ENCODE measurements at places on chromosomes 5 and 9.

DNA sequence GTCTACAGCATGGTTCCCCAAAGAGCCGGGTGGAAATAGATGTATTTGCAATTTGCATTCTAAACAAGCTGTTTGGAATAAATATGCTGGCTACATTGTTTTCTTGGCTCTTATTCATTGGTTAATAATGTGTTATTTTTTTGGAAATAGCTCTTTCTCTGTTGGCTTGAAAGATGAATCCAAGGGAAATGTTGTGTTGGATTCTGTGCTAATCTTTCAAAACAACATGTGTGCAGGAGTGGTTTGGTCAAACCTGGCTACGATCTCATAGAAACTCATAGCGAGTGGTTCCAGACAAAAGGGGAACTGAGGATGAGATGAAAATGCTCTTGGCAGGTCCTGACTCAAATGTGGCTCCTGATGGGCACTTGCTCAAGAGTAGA, 63.7 kb upstream of the CXCL14 start:
- no peak for DNase-seq

- DNase-seq: no peak
Measured at GRCh38 chr5:107135391-107135790, 535.3 kb downstream of the EFNA5 start.

DNA sequence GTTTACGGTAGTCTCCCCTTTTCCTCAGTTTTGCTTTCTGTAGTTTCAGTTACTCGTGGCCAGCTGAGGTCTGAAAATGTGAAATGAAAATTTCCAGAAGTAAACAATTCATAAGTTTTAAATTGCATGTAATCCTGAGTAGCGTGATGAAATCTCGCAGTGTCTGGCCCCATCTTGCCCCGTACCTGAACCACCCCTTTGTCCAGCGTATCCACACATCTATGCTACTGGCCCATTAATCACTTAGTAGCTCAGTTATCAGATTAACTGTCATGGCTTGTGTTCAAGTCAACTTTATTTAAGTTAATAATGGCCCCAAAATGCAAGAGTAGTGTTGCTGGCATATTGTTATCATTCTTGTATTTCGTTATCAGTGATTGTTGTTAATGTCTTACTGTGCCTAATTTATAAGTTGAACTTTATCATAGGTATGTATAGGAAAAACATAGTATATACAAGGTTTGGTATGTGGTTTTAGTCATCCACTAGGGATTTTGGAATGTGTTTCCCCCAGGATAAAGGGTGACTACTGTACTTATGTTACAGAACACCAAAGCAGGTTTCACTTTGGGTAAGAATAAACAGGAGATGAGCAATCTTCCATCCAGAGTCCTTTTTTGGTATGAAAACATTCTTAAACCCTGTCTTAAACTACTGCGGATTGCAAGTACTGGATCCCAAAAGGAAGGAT, 118.4 kb upstream of the KCNN2 start:
- no peak for DNase-seq

DNA sequence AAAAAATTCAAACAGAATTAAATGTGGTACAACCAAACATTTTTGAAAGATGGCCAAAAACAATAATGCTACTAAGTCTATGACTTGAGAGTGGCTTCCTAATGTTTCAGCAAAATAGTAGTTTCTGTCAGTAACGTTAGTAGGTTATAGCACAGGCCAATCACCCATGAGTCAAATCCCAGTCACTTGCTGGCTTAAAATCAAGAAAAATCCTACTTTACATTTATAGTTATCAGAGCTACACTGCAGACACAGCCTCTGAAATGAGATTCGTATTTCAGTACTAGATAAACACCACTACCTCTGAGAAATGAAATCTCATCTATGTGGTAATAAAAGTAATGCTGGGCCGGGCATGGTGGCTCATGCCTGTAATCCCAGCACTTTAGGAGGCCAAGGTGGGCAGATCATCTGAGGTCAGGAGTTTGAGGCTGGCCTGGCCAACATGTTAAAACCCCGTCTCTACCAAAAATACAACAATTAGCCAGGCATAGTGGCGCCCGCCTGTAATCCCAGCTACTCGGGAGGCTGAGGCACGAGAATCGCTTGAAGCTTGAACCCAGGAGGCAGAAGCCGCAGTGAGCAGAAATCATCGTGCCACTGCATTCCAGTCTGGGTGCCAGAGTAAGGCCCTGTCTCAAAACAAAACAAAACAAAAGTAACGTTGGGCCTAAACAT, 6.1 kb downstream of the ZDHHC21 start:
- no peak for DNase-seq

GRCh38 chr9:93212409-93212808, 28.5 kb downstream of the WNK2 start:
- DNase-seq: no peak

DNA sequence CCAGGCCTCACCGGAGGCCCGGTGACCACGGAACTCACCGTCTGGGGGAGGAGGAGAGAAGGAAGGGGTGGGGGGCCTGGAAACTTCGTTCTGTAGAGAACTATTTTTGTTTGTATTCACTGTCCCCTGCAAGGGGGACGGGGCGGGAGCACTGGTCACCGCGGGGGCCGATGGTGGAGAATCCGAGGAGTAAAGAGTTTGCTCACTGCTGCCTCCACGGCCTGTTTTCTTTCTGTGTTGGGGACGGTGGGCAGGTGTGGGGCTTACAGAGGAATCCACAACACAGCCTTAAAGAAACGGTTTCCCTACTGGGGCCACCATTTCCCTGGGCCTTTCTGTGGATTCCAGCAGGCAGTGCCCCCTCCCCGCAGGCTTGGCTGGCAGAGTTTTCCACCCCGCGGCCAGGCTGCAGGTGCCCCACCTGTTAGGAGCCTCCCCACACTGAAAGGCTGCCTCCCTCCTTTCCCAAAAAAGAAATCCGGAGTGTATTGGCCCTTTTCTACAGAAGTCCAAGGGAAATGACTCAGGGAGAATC, 80.8 kb downstream of the NTNG2 start:
- no peak for DNase-seq

- no peak for DNase-seq
Measured at GRCh38 chr9:98929895-98930341, 13.8 kb upstream of the COL15A1 start.

- no peak for DNase-seq
Measured at GRCh38 chr5:116423141-116423540, 151.5 kb downstream of the SEMA6A start.

DNA sequence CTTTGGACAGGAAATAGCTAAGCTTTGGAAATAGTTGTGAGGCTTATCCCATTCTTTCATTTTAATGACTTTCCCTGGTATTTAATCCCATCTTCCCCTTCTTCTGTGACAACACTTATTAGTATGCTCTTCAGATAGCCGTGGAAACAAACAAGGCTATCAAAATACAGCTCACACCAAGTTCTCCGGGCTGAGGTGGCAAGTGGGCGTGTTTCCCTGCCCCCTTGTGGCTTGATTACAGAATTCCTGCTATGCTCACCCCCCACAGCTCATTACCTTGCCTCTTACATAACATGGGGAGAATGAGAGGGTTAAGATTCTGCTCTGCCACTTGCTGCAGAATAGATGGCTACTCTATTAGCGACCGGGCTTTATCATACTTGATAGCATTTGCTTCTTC, 437.1 kb upstream of the TLE4 start:
- no peak for DNase-seq

- no peak for DNase-seq
Measured at GRCh38 chr9:137237759-137238726, 3.0 kb upstream of the TUBB4B start.

DNA sequence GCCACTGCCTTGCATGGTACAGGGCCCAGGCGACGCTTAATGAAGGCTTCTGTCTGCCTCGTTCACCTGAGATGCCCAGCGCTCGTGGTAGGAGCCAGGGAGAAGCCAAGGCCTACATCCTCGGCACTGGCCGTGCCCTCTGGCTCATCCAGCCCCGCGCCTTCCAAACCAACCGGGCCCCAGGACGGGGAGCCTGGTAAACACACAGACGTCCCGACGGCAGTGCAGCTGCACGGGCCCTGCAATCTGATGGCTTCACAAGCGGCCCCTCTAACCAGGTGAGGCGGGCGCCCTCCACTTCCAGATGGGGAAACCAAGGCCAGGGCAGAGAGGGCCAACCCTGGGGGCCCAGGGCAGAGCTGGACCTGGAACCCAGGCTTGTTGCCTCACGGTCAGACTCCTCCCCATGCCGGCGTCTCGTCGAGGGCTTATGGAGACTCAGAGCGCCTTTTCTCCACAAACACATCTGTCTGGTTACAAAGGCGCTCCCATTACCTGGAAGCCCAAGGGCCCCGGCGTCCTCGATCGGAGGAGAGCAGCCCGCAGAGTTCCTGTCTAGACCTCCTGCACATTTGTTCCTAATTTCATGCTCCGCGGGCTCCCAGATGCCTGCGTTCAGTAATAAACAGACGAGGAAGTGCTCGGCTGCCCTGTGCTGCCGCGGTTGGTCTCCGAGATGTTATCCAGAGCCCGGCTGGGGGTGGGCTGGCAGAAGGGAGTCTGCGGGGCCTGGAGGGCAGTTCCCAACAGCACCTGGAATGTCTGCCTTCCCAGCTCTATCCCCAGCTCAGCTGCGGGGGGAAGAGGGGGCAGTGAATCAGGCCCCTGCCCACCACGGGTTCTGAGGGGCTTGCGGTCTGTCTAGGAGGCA, 23.5 kb downstream of the FAM163B start:
- DNase-seq: no peak

DNA sequence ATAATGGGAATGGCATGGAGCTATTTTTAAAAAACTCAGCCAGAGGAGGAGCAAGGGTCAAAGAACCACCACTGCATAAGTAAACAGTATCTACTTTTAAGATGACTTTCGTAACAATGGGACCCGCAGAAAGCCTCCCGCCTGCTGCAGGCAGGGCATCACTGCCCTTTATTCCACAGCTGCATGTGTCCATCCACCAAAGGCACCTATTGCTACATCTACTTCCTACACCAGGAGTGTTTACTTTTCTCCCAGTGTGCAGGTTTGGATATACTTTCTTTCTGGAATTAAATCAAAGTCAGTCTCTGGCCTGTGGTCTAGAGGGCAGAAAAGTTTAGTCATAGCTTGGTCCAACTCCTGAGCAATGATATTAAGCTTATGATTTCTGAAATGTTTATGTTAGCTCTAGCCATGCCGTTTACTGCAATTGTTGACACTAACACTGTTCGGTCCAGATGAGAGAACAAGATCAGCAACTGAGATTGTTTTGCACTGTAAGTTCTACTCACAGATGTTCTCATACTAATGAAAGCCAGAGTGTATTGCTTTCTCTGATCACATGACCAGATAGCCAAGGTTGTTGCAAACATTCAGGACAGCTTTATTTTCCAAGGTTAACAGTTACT, 391.5 kb downstream of the FGF10 start:
- DNase-seq: no peak

DNA sequence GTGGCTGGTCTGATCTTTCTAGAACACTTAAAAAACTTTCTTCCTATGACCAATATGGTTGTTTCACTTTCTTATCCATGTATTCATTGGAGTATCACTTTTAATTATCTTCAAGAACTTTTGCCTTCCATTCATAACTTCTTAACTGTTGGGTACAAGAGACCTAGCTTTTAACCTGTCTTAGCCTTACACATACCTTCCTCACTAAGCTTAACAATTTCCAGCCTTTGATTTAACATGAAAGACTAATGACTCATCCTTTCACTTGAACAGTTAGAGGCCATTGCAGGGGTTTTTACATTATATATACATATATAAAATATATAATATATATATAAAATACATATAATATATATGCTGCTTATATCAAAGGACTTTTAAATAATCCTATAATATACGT, 57.9 kb downstream of the ABHD17B start:
- no peak for DNase-seq

GRCh38 chr9:32045513-32045912, 338.9 kb upstream of the ACO1 start:
- DNase-seq: no peak

- no peak for DNase-seq
Measured at GRCh38 chr9:69063839-69064238, 28.3 kb downstream of the FXN start.

GRCh38 chr5:98902733-98903132, 26.1 kb downstream of the CHD1 start:
- no peak for DNase-seq

- DNase-seq: no peak
Measured at GRCh38 chr5:81353189-81353588, 40.7 kb downstream of the ACOT12 start.

DNA sequence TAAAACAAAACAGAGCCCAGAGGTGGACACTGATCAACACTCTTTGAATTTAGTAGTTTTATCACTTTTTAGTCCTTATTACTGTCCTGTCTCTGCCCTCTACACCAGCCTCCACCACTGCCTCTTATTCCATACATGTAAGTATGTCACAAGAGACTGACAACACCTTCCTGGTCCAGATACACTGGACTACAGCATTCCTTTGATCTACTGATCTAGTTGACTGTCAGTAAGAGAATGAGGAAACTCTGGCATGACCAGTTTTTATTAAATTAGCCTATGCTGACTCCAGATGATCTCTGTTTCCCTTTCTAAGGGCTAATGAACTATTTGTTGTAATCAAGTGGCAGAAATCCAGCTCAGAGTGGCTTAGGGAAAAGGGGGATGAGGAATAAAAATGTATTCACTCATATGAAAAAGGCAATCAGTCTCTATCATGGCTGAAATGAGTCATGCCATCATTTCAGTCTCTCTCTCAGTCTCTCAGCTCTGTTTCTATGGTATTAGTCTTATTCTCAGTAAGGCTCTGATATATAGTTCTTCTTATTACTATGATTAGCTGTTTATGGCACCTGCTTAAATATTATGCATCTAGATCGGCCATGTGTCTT, 5.5 kb downstream of the ARHGEF37 start:
- no peak for DNase-seq

DNA sequence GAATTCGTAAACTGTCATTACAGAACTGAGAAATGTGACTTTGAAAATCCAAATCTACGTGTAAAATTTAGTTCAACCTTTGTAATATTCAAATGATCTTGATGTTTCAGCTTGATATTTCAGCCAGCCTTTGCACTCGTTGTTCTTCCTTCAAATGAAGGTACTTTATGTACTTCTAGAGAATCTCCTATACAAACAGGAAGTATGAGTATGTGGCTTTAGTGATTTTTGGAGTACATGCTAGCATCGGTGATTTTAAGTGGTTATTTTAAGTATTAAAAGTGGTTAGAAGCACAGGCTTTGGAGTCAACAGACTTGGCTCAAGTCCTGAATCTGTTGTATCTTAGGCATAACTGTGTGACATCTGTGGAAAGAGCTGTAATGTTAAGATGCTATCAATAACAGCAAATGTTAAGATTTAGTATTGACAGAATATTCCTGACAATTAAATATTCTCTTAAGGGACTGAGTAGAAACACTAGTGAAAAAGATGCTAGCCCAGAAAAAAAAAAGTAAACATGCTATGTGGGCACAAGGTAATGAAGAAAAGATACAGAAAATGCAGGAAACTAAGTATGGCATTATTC, 398.0 kb downstream of the ADGRV1 start:
- DNase-seq: peak; percentile 17
